Esophagus squamous epithelium (tissue), 5 donors: ENCODE measurements at places on chromosomes 5 and 9.

DNA sequence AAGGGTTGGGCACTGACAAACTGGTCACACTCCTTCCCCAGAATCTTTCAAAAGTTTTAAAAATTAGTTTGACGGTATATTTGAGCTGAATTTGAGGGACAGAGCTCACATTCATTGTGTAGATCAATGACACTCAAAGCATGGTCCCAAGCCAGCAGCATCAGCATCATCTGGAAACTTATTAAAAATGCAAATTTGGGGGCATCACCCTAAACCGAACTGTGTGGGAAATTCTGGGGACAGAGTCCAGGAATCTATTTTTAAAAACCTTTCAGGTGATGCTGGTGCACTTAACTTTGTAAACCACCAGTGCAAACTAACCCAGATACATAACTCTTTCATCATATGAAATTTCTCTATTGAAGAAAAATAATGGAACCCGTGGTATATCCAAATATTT is 58.1 kb upstream of the MTAP start:
- DNase-seq: no peak

DNA sequence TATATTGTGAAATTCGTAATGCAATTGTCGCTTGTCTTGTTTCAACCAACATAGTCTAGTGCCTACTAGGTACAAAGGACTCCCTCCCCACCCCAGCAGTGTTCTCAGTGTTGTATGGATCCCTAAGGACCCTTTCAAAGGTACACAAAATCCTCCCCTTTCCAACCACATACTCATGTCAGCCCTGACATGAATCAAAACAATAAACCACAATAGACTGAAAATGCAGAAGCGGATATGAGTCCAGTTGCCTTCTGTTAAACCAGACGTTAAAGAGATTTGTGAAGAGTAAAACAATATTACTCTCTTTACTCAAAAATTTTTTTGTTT is 82.4 kb upstream of the IFNK start:
- no peak for DNase-seq

GRCh38 chr9:129141066-129142041 is 30.1 kb downstream of the PTPA start:
- no peak for DNase-seq

DNA sequence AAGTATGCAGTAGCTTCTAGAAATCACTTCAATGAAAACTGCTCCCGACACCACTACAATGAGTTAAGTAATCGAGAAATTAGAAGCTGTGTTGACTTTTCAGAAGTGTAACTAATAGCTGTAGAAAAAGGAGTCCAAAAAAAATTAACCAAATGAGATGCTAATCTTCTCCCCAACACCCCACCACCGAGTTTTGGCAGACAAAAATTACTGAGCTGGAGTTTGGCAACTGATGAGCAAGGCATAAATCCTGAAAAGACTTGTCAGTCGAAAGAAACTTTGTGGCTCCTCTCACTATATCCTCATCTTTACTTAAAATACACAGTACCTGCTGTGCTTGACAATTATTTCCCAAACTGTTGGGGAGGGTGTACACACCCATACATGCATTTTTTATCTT is 191.9 kb downstream of the EBF1 start:
- DNase-seq: no peak

DNA sequence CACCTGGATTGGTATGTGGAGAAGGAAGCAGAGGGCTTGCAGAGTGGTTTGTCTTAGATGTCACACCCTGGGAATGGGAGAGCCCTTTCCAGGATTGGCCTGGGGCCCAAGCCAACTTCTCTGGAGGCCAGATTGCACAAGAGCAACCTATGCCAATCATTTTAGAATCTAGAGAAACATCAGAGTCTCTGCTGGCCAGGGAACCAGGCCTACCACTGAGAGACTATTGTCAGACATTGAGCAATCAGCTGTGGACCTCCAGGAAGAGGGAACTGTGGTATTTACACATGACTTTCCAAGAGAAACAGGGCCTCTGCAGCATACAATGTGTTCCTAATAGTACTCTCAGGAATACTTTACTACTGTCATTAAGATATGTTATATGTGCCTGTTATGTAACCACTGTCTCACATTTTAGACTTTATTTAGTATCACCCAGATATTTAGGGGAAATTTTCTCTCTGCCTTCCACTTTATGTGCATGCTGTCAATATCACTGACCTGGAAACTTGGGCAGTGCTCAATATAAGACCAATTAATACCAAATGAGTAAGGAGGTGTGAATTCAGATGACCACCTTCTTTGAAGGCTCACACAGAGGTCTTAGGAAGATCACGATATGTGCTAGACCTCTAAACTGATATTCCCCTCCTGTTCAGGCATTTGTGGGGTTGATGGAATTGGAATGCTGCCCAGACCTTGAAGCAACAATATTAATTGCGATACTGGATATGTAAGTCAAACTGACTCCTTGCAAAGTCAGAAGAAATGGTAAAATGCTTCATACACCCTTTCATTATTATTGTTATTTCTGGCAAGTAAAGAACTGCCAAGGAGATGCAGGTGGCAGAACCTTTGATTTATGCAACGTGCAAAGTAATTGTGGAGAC is 20.5 kb upstream of the CCL28 start:
- no peak for DNase-seq

GRCh38 chr9:34591248-34591916 is 1.9 kb upstream of the CNTFR start:
- DNase-seq: no peak

DNA sequence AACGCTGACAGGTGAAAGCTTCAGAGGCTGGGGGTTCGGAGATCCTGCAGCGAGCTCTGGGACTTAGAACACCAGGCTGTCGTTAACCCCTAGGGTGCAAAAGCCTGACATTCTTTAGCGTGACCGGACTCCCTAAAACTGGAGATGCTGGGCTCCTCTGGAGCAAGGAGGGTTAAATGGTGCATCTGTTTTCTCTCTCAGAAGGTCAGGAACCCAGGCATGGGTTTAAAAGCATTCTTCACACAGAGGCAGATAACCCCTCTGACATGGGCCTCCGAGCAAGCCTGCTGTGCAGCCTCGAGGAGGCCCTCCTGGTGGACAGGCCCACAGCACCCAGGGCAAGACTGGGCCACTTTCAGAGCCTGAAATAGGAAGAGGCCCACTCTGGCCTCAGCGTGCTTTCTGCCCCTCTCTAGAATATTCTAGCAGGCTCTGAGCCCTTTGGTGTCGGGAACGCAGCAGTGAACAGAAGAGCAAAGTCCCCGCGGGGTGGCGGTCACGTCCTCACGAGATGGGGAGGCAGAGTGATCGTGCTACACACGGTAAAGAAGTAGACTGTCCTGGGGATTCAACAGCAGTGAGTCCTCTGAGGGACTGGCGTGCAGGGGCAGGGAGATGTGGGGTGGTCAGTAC is 124.8 kb downstream of the COL23A1 start:
- no peak for DNase-seq

GRCh38 chr9:114205171-114206015 is 50.1 kb downstream of the COL27A1 start:
- DNase-seq: no peak

GRCh38 chr9:127796225-127796813 is 6.4 kb upstream of the FPGS start:
- no peak for DNase-seq

DNA sequence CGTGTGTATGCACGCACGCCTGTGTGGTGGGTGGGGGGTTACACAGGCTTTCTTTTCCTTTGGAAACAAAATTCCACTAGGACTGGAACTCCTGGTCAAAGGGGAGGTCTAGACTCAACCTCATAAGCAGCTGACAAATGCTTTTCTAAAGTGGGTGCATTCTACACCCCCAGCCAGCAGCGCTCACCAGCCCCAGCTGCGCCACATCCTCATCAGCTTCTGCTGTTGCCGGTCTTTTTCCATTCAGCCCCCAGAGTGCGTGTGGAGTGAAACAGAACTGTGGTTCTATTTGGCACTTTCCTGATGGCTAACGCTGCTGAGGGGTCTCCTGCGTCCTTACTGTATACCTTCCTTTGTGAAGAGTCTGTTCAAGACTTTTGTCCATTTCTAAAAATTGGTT is 77.6 kb upstream of the SARDH start:
- no peak for DNase-seq

DNA sequence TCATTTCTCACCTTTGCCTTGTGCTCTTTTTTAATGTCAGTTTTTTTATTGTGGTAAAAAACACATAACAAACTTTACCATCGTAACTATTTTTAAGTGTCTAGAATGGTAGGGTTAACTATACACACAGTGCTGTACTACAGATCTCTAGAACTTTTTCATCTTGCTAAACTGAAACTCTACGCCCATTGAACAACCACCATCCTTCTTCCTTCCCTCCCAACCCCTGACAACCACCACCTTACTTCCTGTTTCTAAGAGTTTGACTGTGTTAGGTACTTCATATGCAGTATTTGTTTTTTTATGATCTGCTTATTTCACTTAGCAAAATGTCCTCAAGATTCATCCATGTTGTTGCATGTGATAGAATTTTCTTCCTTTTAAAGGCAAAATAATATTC is 54.9 kb downstream of the PSAT1 start:
- DNase-seq: no peak

- DNase-seq: no peak
These were observed 10.3 kb downstream of the ANKH start for GRCh38 chr5:14861123-14861765.

DNA sequence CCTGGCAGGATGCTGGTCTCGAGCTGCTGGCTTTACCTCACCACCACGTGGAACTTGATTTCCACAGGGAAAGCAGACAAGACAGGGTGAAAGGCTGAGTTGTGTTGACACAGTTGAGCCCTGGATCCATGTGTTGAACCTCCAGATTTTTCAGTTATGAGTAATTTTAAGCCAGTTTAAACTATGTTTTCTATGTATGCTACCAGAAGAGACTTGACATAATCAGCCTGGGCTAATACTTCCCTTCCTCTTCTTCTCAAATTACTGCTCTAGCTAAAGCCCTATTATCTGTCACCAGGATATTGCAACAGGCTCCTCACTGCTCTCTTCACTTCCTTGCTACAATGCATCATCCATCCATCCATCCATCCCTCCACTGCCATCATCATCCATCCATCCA is 12.0 kb upstream of the PHYKPL start:
- DNase-seq: no peak

GRCh38 chr5:100827481-100827889 is 75.6 kb downstream of the ST8SIA4 start:
- DNase-seq: no peak

GRCh38 chr5:30997681-30998080 is 195.8 kb upstream of the CDH6 start:
- no peak for DNase-seq
